ENCODE measurements at places on chromosomes 7 and 10.

- no peak for DNase-seq
These were observed 176.5 kb upstream of the CCZ1B start for GRCh38 chr7:7002418-7003062.

GRCh38 chr7:138980563-138981291, 462 bp downstream of the KIAA1549 start:
- DNase-seq, result peak; percentile 10

DNA sequence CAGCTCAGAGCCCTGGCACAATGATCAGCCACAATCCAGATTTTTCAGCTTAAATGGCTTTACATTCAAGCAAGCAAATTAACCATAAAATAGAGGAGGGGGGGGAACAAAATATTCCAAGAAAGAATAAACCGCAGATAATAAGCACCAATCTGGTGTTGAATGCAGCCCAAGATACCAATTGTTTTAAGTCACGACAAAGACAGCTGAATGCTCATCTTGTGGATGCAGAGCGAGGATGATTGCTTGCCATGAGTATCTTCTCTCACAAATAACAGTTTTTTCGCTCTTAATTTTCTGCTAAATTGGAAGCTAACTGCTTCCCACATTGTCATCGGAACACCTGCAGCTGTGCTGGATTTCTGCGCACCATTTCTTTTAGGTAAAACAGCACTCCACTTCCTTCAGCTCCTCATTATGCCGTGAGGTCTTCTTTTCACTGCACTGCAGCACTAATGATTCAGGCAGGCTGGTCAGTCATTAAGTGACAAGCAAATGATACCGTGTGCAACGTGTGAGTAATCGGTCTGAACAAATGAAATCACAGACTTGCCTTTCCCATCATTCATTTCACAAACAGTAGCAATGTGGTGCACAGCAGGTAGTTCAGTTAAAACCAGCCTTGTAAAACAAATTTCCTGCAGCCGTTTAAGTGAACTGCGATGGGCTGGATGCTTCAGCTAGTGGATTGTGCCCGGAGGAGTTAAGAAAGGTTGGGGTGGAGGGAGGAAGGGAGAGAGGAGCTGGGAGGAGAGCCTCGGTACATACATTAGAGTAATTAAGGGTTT, 106.4 kb upstream of the CDCA7L start:
- DNase-seq, result no peak

GRCh38 chr7:143002106-143002505, 24.8 kb downstream of the OR9A2 start:
- DNase-seq, result no peak

DNA sequence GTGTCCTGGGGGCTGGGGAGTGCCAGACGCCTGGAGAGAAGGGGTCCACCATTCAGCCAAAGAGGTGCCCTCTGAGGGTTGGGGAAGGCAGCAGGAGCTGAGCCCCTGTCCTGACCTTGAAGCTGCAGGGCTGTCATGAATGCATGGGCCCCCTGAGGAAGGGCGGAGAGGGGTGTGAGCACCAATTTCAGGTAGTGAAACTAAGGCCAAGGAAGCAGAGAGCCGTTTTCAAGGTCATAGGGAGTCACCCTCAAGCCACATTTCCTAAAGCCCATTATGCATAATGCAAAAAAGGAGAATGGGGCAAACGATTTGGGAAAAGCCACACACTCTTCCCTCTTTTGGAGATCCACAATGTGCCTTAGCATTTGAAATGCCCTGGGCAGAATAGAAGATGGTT, 37.2 kb downstream of the FIGNL1 start:
- DNase-seq, result no peak

GRCh38 chr10:28946479-28946878, 269.2 kb downstream of the BAMBI start:
- DNase-seq, result peak; percentile 64

GRCh38 chr10:8041284-8041991, 13.1 kb upstream of the GATA3 start:
- DNase-seq, result no peak

DNA sequence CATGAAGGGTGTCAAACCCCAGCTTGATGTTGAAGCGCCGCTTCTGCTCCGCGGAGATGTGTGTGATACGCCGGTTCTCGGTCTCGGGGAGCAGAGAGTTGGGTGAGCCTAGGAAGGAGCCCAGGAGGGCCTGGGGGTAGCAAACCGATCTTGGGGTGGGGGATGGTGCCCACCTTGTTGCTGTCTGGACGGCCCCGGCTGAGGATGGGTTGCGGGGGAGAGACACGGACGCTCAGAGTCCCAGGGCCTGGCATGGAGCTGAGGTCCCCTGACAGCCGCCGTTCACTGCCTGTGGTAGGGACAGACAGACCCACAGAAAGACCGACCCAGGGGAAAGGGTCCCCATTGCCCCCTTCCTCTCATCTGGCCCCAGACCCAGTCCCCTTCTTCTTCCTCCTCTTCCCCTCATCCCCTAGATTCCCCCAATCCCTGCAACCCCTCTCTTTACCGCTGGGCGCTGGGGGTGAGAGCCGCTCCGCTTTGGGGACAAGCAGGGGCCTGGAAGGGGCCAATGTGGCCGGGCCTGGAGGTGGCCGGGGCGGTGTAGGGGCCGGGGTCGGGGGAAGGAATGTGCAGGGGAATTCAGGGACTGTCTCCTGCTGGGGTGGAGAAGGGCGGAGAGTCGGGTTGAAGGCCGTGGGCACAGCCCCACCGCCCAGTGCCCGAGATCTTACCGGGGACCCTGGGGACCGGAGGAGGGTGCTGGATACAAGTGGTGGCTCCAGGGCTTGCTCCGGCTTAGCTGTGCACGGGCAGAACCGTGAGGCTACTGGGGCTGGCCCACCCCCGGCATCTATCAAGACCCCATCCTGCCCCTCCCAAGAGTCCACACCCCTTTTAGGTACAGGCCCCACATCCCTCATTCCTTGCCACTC, 18.0 kb upstream of the TBL2 start:
- no peak for DNase-seq

DNA sequence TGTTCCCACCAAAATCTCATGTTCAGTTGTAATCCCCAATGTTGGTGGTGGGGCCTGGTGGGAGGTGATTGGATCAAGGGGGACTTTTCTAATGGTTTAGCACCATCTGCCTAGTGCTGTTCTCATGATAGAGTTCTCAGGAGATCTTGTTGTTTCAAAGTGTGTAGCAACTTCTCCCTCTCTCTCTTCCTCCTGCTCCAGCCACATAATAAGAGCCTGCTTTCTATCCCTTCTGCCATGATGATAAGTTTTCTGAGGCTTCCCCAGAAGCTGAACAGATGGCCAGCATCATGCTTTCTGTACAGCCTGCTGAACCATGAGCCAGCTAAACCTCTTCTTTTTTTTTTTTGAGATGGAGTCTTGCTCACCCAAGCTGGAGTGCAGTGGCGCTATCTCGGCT, 910.6 kb downstream of the KCNMA1 start:
- no peak for DNase-seq

GRCh38 chr7:142851919-142852318, 3.0 kb upstream of the EPHB6 start:
- DNase-seq, result no peak

DNA sequence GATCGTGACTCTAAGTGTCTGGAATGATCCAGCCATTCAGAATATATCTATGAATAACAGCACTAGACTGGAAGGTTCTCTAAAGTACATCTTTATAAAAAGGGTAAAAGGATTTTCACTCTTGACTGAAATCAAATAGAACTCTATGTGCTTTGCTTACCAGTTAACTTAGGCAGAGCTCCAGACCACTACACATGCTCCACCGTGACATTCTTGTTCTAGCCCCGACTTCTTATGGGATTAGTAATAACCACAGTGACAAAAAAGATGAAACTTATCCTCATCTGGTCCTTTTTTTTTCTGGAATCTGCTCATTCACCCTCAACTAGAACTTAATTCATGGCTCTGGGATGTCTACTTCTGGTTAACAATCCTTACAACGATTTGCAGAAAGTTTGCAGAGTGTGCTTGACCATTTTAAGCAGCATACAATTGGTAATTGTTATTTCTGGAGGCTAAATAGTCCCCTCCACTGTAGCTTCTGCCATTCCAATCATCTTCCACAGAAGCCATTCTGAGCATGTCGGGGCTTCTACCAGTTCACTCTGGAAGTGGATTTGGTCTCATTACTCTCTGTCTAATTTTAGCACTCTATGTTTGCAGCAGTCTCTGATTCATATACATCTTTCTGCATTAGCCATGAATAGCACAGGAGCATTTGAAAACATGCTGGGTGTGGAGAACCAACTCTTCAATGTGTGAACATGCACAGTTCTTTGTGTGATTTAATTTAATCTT, 163.7 kb upstream of the CDC14C start:
- DNase-seq, result peak; percentile 86

GRCh38 chr10:127648885-127649284, 88.1 kb upstream of the FOXI2 start:
- no peak for DNase-seq

GRCh38 chr10:90604636-90605035, 253.2 kb downstream of the HTR7 start:
- DNase-seq, result no peak

DNA sequence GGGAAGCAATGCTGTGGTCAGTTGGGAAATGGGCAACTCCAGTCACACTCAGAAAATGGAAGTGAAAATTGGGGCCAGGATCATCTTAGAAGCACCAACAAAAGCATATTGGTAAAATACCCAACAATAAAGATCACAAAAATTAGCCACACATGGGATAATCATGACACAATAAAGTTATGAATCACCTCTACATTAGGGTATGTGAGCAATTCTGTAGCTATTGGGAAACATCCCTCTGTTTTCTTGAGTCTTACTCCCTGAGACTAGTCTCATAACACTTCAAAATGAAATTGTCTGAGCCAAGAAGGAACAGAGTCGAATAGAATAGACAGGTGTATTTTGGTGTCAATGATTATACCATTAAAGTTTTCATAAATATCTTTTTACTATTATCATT, 178.3 kb downstream of the DYNC1I1 start:
- DNase-seq, result no peak
